Bone marrow (tissue), 2 donors: ENCODE measurements at places on chromosomes 3 and 15.

- no peak for DNase-seq
Observed at GRCh38 chr15:80478075-80478474, 73.9 kb downstream of the ARNT2 start.

DNA sequence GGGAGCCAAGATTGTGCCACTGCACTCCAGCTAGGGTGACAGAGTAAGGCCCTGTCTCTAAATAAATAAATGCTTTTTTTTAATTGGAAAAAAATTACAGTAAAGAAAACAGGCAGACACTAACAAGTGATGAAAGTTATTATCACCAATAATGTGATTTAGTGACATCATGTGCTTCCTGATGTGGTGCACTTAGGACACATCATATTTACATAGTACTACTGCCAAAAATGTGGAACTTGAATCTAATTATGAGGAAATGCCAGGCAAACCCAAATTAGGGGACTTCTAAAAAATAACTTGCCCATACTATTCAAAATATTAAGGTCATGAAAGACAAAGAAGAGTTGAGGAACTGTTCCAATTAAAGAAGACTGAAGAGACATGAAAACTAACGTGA is 30.8 kb downstream of the MAP4 start:
- DNase-seq: no peak

- DNase-seq: no peak
Observed at GRCh38 chr3:115021061-115021460, 126.0 kb downstream of the ZBTB20 start.

- DNase-seq: no peak
Observed at GRCh38 chr3:54777141-54777540, 150.7 kb downstream of the LRTM1 start.

- DNase-seq: no peak
Observed at GRCh38 chr15:94237903-94238302, 6.5 kb downstream of the MCTP2 start.

DNA sequence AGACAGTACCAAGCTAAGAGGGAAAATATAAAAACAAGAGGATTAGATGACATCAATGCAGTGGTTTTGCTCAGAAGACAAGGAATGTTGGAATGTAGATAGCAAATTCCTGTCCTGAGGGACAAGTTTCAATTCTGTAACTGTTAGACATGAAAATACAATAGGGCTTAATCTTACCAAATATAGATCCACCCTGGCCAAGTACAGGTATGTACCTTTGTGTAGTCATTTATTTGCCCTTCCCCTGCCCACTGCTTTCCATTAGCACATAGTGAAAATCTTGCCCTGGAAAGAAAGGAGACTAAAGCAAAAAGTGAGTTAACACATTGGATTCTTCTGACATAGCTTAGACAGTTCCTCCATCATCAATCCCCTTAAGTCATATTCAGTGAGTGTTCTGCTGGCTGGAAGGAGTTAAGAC is 389.0 kb upstream of the THBS1 start:
- DNase-seq: no peak

- no peak for DNase-seq
Observed at GRCh38 chr15:98525661-98526001, 122.7 kb upstream of the IGF1R start.

- no peak for DNase-seq
Observed at GRCh38 chr3:45923755-45924154, 19.5 kb upstream of the CXCR6 start.

- no peak for DNase-seq
Observed at GRCh38 chr3:169964176-169964575, 2.4 kb upstream of the SEC62 start.

DNA sequence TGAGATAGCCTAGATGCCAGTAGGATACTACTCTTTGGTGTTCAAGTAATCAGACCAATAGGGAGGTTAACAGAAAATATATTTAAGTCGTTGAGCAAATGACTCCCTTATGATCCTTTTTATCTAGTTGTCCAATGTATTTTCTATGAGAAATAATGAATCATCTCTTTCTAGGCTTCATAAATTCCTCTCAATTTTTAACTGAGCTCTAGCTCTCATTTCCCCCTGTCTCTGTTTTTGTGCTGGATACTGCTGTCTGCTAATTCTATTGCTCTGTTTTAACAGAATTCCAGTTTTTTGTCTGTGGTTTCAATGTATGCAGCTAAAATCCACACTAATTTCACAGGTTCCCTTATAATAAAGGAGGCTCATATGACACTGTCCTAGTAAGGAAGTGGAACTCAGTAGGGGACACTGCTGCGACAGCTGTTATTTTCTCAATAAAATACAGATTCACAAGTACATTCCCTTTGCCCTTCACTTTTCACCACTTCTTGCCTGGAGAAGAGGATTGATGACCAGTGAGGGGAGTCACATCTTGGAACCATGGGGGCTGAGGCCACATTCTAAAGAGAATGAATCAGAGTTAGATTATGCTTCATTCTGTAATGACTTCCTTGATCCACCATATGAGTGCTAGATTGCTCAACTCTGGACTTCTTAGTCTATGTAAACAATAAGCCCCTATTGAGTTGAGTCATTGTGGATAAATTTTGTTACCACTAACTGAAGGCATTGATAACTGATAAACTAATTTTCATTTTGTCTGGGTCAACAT is 558.7 kb upstream of the KCNMB2 start:
- DNase-seq: no peak

DNA sequence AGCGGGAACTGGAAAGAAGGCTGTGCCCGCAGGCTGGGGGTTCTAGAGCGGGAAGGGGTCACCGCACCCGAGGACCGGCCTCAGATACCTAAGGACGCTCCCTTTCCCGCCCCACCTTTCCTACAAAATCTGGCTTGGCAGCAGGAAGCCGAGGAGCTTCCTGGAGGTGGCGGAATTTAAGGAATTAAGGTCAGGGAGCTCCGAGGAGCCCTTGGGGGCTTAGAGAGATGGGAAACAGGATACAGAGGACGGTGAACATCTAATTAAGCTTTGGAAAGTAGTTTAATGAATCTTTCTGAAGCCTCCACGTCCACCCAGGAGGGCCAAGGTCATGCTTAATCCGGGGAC is 507 bp upstream of the AP3B2 start:
- no peak for DNase-seq

GRCh38 chr3:193346259-193346658 is 32.3 kb downstream of the ATP13A5 start:
- DNase-seq: no peak
